ENCODE measurements at places on chromosomes 4 and X. TPM values are rescaled to one million over a fixed set of nuclear protein-coding genes. Genes with fewer than 3 reads are reported as not detected.

GRCh38 chr4:140833280-140833679 is 77.1 kb upstream of the TBC1D9 start:
- H3K4me1 ChIP-seq: no peaks in the 10 kb centered on the region
- H3K27me3 ChIP-seq: no peaks in the 10 kb centered on the region

GRCh38 chrX:68892651-68893050 is 63.8 kb downstream of the EFNB1 start:
- no peak for DNase-seq
- no peak overlapping the region for H3K27ac ChIP-seq
- peaks cover 29% of the 10 kb centered on the region for H3K4me1 ChIP-seq
- H3K27me3 ChIP-seq: no peaks in the 10 kb centered on the region
- H3K4me3 ChIP-seq: no peak overlapping the region

BTK gene
- polyA plus RNA-seq: 4.3 TPM

TNMD gene
- 1.2 TPM for polyA plus RNA-seq

RTL5 gene
- polyA plus RNA-seq: 6.9 TPM
